ENCODE measurements at places on chromosomes 4 and X. TPM values are rescaled to one million over a fixed set of nuclear protein-coding genes. Genes with fewer than 3 reads are reported as not detected.

TMEM271 gene
- total RNA-seq, result 11.6 TPM

STOX2 gene
- total RNA-seq, result 34.7 TPM

GAGE12H gene
- total RNA-seq, result not detected

CITED1 gene
- total RNA-seq, result 3.2 TPM

NUDT11 gene
- total RNA-seq, result 63.4 TPM

Data from temporal lobe (tissue), 4 donors.